ENCODE measurements at places on chromosomes 12 and 14. TPM values are rescaled to one million over a fixed set of nuclear protein-coding genes. Genes with fewer than 3 reads are reported as not detected.

The TPH2 gene
- not detected for total RNA-seq

The NKX2-1 gene
- total RNA-seq: not detected

The OR10G3 gene
- not detected for total RNA-seq

The GON7 gene
- total RNA-seq: 20.4 TPM

The GPR84 gene
- under 0.01 TPM for total RNA-seq

The OS9 gene
- 266 TPM for total RNA-seq

The ADSS1 gene
- total RNA-seq: 0.86 TPM

The TCP11L2 gene
- 125 TPM for total RNA-seq
